Naive thymus-derived CD8-positive, alpha-beta T cell (primary cell): ENCODE measurements at places on chromosomes 2 and 18.

DNA sequence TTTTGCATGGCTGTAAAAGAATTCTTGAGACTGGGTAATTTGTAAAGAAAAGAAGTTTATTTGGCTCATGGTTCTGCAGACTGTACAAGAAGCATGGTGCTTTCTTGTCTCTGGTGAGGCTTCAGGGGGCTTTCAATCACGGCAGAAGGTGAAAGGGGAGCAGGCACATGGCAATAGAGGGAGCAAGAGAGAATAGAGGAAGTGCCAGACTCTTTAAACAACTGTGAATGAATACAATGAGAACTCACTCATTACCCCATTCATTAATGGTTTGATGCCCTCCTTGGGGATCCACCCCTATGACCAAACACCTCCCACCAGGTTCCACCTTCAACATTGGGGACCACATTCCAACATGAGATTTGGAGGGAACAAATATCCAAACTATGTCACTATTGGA, 463.5 kb downstream of the MTX2 start:
- DNase-seq = no peak

GRCh38 chr2:15727396-15728244, 136.0 kb downstream of the DDX1 start:
- no peak for DNase-seq

GRCh38 chr2:123438251-123438650, 586.8 kb upstream of the CNTNAP5 start:
- DNase-seq = no peak

DNA sequence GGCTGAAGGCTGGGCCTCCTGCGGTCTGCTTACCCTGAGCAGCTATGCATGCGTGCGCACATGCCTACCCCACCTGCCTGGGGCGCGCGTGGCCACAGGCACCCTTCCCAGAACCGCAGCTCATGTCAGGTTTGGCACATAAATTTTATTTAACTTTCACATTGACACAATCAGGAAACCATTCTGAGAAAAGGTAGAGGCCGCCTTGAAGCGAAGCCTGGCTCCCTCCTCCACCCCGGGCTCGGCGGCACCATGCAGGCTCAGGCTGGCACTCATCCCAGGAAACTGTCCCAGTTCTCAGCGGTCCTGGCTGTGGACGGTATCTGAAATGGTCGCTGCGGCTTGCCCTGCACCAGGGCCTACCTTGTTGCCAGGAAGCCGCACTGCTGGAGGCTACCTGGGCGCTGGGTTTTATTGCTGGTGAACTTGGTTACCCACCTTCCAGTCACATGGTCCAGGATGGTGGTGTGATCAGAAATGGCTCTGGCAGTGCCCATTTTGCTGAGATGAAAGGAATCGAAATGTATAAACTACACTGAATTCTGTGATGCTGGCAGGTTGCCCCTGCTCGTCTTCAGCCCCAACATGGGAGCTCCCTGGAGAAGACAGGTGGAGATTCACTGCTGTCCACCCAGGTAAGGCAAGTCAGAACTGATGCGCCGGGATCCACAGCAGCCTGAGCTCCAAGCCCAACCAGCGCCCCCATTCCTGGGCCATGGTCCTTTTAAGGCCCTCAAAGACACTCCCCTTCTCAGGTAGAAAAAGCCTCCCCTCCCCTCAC, 25.5 kb downstream of the CHST10 start:
- DNase-seq = no peak

GRCh38 chr2:28587526-28588291, 91.8 kb downstream of the PLB1 start:
- no peak for DNase-seq

GRCh38 chr2:67255933-67256615, 141.1 kb upstream of the ETAA1 start:
- DNase-seq = no peak

GRCh38 chr2:181723731-181724130, 43.4 kb upstream of the NEUROD1 start:
- no peak for DNase-seq

- no peak for DNase-seq
Measured at GRCh38 chr2:158893026-158893425, 75.4 kb upstream of the TANC1 start.

GRCh38 chr2:28067602-28068001, 177.1 kb downstream of the BABAM2 start:
- no peak for DNase-seq

DNA sequence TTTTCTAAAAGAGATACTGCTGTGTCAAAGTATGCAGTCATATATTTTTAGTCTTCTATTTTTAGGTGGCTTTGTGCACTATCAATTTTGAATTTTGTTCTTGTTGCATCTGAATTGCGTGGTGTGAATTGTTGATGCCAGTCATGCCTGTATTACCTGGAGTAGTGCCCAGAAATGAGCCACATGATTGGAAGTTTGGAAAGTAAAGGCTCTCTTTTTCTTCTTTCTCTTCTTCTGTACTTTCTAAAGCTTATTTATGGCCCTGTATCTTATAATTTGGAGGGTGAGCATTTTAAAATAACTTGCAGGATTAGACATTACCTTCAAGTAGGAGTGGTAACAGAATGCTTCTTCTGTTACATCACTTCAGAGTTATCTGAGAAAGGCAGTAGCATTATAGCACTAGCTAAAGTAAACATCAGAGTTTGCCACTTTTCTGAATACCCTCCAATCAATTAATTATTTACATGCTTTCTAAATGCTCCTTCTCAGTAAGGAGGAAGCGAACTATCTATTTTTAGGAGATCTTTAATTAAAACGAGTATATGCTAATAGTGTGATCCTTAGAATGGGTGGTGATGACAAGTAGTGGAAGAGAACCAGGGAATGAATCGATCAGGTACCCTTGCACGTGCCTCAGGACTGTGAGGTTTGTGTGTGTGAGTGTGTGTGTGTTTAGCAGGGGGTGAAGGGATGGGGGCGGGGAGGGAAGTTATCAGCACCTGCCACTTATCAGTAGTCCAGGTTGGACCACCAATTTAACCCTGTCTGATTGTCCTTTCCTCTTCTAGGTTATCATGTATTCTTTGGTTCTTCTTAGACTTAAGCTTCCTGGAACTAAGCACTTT, 112.5 kb downstream of the MAP3K20 start:
- no peak for DNase-seq

GRCh38 chr2:48328159-48328809, 201.7 kb upstream of the STON1 start:
- no peak for DNase-seq

DNA sequence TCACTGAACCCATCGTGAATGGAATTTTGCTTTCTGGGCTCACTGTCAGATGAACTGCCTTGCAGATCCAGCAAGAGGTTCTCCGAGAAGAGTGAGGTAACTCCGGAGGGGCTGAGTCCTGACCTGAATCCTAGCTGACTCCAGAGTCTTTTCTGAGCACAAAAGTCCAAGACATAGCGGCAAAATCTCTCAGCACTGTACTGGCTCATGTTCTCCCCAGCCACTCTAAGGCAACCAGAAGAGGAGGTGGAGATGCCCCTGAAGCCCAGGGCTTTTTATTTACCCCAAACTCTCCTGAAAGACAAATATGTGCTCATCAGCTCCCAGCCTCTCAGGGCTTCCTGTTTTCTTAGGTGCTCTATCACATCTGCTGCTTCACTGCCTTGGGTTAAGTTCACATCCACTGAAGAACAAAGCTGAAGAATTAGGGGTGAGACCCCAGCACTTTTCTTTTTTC, 221.8 kb downstream of the MREG start:
- no peak for DNase-seq

DNA sequence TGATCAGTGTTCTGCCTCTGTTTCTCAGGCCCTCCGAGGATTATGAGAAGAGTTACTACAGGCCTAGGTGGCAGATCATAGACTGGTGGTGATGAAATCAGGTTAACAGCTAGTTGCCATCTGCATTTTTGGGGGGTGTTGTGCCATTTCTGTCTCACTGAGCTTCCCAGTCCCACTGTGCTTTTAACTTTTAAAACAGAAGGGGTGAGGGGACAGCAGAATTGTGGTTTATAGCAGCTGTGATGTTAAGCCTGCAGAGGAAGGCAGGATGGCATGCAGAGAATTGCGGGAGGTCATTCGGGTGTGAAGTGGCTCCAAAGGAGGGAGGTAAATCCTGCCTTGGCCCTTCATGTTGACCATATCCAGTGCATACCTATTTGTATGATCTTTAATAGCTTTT, 5.0 kb downstream of the CAB39 start:
- DNase-seq = no peak

DNA sequence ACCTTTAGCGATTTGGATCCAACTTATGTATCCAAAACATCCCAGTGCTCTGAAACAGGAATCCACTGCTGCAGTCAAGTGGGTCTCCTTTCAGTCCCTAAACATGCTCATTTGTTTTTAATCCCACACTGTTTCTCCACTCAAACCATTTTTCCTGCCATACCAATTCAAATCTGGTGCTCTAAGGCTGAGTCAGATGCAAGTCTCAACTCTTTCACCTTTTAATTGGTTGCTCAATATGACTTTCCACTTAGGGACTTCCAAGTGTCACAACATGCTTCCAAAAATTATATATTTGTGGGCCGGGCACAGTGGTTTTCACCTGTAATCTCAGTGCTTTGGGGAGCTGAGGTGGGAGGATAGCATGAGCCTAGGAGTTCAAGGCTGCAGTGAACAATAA, 113.4 kb upstream of the TANK start:
- no peak for DNase-seq

GRCh38 chr2:239548451-239548871, 147.6 kb upstream of the HDAC4 start:
- no peak for DNase-seq

- DNase-seq = no peak
Measured at GRCh38 chr18:54712758-54713157, 115.5 kb upstream of the RAB27B start.

DNA sequence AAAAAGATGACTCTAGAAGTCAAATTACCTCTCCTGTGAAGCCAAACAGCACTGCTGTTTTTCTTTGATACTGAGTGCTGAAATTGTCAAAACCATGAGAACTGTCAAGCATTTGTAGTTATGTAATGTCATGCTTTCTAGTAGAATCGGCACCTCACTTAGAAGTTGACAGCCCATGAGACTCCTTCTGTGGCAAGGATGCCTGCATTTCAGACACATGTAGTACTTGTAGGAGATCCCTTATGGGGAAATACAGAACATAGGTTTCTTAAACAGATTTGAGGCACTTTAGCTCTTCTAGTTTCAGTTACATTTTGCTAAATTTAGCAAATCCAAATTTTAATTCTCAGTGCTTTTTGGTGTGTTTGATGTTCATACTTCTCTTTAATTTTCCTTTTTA, 15.7 kb downstream of the ZNF407 start:
- no peak for DNase-seq

DNA sequence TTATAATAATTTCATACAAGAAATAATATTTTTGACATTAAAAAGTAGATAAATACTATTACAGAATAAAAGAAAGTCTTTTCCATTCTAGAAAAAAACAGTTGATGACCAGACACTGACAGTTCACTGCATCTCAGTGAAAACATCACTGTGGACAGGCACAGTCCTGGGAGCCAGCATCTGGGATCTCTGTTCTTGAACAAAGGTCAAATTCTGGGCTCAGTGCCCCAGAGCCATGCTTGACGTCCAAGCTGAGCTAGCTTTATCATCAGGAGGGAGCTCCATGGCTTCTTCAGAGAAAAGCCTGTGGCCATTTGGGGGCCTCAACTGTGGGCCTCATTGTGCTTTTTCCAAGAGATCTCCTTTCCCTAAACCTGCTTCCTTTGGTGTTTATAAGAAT, 86.1 kb upstream of the SRD5A2 start:
- DNase-seq = no peak

GRCh38 chr18:80180778-80181564, 66.3 kb downstream of the PARD6G start:
- DNase-seq = no peak

DNA sequence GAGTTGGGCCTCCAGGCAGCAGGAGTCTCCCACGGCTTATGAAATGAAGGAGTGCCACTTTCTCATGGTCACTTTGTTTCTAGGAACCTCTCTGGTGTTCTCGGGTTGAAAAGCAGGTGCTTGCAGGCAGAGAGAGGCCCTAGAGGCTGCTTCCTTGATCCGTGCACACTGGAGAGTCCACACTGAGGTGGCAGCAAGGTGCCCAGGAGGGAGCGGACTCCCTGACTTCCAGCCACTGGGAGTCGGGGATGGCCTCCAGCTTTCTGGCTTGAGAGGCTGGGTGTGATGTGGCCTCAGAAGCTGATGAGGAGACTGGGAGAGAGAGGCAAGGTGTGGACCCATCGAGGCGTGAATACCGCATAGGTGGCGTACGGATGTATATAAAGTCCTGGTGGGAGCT, 221.8 kb downstream of the AGAP1 start:
- no peak for DNase-seq

DNA sequence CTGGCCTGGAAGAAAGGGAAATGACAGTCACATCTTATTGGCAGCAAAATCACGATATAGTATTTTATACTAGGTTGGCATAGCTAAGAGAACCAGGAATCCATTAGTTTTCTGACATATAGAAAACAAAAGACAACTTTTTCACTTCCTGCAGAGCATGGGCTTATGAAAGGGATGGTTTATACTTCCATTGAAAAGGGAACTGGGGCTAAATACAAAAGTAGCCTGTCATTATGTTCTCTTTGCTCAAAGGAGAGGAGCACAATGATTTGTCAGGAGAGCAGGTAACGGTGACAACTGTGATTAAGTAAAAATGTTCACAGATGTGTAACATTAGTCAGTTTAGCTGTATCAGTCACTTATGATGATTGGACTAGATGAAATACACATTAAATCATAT, 46.4 kb downstream of the SLC25A12 start:
- no peak for DNase-seq

DNA sequence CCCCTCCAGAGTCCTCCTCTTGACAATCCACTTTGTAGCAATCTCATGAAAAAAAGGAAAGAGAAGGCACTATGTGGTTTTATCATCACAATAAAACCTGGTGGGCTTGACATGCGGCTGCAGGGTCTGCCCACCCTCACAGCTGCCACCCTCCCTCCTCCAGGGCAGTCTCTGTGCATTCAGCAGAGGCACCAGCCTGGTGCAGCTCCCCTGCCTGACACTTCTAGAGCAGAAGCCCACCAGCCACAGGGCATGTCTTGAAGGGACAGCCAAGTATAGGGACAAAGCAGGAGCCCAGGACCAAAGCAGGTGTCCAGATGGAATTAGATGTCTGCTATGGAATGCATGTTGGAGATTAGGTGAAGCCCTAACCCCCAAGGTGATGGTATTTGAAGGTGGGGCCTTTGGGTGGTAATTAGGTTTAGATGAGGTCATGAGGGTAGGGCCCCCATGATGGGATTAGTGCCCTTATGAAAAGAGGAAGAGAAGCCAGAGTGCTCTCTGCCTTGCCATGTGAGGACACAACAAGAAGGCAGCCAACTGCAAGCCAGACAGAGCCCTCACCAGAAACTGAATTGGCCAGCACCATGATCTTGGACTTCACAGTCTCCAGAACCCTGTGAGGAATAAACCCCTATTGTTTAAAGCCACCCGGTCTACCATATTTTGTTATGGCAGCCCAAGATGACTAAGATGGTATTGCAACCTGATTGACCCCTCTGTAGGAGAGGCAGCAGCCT, 86.9 kb downstream of the MCFD2 start:
- no peak for DNase-seq

GRCh38 chr2:133377599-133377998, 190.7 kb downstream of the NCKAP5 start:
- no peak for DNase-seq
